ENCODE measurements at places on chromosomes 1 and 21. TPM values are rescaled to one million over a fixed set of nuclear protein-coding genes. Genes with fewer than 3 reads are reported as not detected.

DNA sequence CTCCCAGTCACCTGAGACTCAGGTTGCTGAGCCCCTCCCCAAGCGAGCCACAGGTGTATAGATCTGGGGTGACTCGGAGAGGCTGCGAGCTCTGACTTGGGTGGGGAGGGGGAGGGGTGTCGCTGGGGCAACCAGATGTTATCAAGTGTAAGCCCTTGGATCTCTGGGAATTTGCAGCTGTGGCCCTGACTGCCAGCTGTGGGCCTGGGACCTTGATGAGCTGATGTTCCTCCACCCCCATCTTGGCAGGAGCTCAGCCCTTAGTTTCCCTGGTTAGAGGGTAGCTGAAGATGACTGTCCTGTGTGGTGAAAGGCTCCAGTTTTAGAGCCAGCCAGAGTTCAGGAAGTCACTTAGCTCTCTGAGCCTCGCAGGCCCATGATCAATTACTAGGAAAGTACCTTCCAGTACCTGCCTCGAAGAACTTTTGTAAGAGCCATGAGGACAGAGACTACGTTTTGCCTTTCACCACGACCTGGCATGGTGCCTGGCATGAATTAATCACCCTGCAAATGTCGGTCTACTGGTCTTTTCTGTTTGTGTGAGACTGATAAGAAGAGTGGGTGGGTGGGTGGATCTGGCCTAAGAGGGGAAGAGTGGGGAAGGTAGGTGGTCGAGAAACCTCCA lies 55.8 kb downstream of the YARS1 start:
- no peaks in the 10 kb centered on the region for H3K27me3 ChIP-seq
- peaks cover 69% of the 10 kb centered on the region for H3K4me1 ChIP-seq
- peak overlapping the region; percentile 100 for H3K27ac ChIP-seq
- H3K36me3 ChIP-seq = peaks cover 10% of the 10 kb centered on the region
- no peak for DNase-seq

DNA sequence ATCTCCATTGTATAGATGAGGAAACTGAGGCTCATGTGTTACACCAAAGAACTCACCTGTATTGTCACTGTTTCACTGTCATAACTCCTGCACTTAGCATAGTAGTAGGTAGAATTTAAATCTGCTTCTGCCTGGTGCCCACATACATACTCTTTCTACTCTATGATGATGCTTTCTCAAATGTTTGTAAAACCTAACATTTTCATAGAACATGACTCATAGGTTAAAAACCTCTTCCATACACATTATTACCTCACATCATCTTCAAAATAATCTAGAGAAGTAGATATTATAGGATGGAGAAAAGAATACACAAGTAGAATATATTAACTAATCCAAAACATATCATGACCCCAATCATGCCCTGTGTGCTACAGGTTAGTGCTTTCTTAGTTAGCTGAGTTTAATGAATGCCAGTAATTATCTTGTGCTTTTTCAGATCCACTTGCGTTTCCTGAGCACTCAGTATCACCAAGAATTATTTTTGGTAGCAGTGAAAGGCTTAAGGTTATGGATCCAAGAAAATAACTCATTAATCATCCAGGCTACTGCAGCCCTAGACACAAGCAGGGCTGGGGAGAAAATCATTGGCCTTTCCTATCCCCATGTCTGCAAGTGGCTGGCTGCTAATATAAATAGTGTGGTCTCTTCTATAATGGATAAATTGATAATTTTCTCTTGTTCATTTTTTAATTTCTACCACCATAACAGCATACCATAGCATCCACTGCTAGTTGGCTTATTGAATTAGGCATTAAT lies 156.9 kb downstream of the LRRC40 start:
- no peak overlapping the region for H3K27ac ChIP-seq
- DNase-seq = no peak
- no peak overlapping the region for H3K4me3 ChIP-seq
- no peaks in the 10 kb centered on the region for H3K4me1 ChIP-seq

DNA sequence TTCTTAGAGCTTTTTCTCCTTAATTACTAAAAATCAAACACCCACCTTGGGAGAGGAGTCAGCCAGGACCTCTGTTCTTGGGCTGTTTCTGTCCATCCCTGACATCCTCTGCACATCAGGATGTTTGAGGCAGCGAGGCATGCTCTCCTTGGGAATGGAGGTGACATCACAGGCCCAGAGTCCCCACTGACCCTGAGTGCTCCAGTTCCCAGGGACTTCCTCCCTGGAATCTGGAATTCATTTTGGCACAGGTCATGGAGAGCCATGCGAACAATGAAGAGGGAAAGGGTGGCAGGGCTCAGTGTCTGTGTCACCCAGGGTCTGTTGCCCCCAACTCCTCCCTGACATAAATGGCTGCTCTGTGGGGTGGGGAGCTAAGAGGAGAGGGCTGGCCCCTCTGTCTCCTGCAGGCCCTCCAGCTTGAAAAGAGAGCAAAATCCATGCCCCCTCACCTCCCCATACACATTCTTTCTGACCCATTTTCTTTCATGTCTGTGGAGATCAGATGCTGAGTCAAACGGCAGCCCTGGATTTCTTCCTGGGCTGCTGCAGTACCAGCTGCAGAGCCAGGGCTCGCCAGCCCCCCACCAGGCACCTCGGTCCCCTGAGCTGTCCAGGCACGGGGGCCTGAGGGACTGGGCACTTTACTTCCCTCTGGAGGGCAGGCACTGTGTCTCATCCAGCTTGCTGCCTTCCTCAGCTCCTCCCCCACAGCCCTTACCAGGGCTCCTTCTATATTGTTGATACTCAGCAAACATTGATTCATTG lies 102.0 kb downstream of the NMNAT2 start:
- no peak for DNase-seq
- no peak overlapping the region for H3K27ac ChIP-seq
- H3K27me3 ChIP-seq = no peaks in the 10 kb centered on the region
- no peak overlapping the region for H3K4me3 ChIP-seq

GRCh38 chr1:212981571-212982328 lies 31.4 kb downstream of the VASH2 start:
- H3K36me3 ChIP-seq = no peaks in the 10 kb centered on the region
- no peak for DNase-seq
- H3K4me1 ChIP-seq = no peaks in the 10 kb centered on the region
- no peaks in the 10 kb centered on the region for H3K27me3 ChIP-seq
- no peak overlapping the region for H3K4me3 ChIP-seq

DNA sequence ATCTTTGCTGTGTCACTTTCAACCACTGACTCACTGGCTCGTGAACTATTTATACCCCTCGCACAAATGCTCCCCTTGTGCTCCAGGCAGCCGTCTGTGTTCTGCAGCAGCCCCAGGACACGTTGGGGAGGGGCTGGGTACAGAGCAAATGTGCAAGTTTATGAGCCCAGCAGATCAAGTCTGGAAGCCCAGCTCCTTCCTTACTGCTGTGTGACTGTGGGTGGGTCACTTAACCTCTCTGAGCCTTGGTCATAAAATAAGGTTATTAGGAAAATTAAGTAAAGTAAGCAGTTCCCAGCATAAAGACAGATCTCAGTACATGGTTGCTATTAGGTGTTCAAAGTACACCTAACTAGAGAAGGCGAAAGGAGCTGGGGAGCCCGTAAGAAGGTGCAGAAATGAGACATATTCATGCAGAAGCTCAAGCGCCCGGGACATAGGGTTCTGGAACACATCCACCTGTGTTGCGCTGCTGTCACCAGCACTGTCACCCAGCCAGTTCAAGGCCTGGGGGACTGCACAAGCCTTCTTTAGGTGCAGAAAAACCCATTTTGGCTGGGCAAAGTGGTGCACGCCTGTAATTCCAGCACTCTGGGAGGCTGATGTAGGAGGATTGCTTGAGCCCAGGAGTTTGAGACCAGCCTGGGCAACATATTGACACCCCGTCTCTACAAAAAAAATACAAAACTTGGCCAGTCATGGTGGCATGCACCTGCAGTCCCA lies 13.8 kb downstream of the EFHD2 start:
- H3K27me3 ChIP-seq = no peaks in the 10 kb centered on the region
- DNase-seq = no peak
- H3K4me1 ChIP-seq = peaks cover 15% of the 10 kb centered on the region
- H3K27ac ChIP-seq = peak overlapping the region; percentile 94
- H3K4me3 ChIP-seq = no peak overlapping the region

DNA sequence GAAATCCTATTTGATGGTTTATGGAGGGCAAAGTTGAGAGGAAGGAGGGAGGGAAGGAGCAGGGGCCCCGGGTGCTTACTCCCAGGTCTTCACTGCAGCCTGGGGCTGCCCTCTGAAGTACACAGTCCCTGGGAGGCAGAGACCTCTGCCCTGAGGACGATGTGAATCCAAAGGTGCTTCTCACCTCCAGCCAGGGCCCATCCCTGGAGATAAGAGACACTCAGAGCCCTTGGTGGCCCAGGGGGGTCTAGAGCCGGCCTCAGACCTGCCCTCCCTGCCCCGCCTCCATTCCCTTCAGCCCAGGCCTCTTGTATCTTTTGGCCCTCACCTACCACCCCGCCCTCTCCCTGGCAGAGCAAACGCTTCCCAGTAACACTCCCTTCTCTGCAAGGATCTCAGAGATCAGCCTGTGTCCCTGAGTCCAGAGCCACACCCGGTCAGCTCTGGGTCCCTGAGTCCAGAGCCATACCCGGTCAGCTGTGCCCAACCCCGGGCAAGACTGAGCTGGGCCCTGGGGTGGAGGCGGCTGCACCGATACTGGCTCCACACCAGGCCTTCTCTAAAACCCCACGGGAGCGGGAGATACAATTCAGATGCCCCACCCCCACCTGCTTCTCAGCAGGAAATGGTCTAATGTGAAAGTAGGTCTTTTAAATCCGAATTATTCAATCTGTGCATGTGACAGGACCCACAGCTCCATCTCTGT lies 3.6 kb upstream of the GNB1 start:
- H3K27ac ChIP-seq = peak overlapping the region; percentile 80
- peak overlapping the region; percentile 45 for H3K4me3 ChIP-seq
- H3K36me3 ChIP-seq = no peaks in the 10 kb centered on the region
- peaks cover 12% of the 10 kb centered on the region for H3K27me3 ChIP-seq
- no peak for DNase-seq

GRCh38 chr1:9758559-9759121 lies 65.1 kb downstream of the CLSTN1 start:
- H3K27me3 ChIP-seq = no peaks in the 10 kb centered on the region
- peaks cover 12% of the 10 kb centered on the region for H3K36me3 ChIP-seq
- H3K4me3 ChIP-seq = no peak overlapping the region
- H3K27ac ChIP-seq = peak overlapping the region; percentile 84
- DNase-seq = no peak

The FNBP1L gene
- 136 TPM for total RNA-seq

Data from progenitor cell of endocrine pancreas (in vitro differentiated cells).